Stimulated activated CD4-positive, alpha-beta T cell treated with anti-CD3 and anti-CD28 coated beads, Interleukin-1b, Interleukin-23, amount 100 ng/mL, for 1 hour (primary cell): ENCODE measurements at places on chromosomes 11 and 22.

- no peak for DNase-seq
Measured at GRCh38 chr22:50253941-50254340, 2.9 kb upstream of the HDAC10 start.

- no peak for DNase-seq
Measured at GRCh38 chr11:19929147-19929546, 216.5 kb downstream of the NAV2 start.

GRCh38 chr11:62830904-62831519 lies 839 bp downstream of the STX5 start:
- no peak for DNase-seq

GRCh38 chr22:26901198-26901816 lies 243.9 kb downstream of the MIAT start:
- DNase-seq = no peak

- no peak for DNase-seq
Measured at GRCh38 chr22:35641494-35642120, 6.6 kb upstream of the APOL6 start.

DNA sequence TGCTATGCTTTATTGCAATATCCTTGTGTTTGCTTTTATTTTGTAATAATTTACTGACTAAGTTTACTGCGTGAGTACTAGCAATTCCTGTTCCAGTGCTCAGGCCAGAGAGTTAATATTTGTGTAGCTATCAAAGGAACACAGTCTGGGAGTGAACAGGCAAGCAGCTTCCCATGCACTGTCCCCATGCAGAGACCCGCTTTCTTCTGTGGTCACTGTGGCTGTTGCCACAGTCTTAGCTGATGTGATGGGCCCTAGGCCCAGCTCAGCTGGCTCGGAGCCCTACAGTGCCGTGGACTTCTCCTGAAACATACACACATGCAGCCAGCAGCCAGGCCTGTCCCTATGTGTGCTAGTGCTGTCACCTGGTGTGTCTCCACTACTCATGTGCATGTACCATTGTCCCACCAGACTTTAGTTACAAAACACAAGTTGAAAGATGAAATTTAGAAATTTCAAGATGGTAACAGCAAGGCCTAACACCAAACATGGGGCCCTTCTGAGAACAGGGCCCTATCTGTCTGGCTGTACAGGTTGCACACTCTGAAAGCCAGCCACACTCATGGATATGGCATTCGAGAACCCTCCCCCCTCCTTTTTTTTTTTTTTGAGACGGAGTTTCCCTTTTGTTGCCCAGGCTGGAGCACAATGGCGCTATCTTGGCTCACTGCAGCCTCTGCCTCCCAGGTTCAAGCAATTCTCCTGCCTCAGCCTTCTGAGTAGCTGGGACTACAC lies 12.3 kb upstream of the SCUBE2 start:
- DNase-seq = no peak

- no peak for DNase-seq
Measured at GRCh38 chr22:38073150-38074130, 10.5 kb downstream of the SLC16A8 start.

GRCh38 chr11:42870480-42870879 lies 441.3 kb upstream of the API5 start:
- DNase-seq = no peak

DNA sequence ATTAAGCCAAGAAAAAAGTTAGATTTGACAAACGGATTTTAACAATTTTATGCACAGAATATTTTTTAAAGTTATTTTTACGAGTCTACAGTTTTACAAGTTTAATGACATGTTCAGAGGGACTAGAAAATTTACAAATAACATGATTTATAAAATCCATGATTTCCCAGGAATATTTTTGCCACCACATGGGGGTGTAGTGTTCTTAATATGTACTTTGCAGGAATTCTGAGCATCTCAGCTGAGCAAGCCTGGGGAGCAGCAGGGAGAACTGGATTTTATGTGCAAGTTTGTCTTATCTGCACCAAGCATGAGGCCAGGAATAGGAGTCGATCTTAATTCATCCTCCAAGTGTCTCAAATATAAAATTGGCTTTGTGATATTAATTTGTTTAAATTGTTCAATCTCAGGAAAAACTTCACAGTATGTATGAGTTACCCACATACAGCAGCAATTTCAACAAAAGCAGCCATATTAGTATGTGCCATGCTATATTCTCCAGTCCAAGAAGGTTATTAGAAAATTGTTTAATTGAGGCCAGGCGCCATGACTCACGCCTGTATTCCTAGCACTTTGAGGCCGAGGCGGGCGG lies 826.3 kb downstream of the DLG2 start:
- DNase-seq = no peak

GRCh38 chr11:47899801-47900200 lies 51.7 kb upstream of the NUP160 start:
- no peak for DNase-seq
